ENCODE measurements at places on chromosomes 5 and 9.

DNA sequence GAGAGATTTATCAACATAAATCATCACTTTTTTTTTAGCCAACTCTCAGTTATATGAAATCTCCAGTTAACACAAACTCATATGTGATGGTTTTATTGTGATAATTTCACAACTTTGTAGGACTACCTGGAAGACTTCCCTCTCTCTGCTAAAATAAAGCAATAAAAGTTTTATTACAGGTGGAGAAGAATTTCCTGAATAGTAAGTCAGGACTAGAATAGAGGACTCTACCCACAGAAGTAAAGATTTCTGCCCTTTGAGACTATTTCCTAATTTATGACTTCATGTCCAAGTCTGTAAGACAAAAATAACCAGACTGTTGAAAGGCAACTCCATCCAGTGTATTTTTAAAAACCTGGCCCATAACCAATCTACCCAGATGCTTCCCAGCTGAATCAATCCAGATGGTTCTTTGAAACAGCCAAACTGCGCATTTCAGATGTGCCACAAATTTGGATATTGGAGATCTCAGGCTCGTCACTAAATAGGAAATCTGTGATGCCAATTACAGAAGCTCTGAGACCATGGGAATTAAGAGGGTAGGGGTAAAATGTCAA lies 234.0 kb upstream of the NMUR2 start:
- DNase-seq, result no peak

GRCh38 chr5:172906888-172907287 lies 52.3 kb upstream of the RPL26L1 start:
- no peak for DNase-seq

DNA sequence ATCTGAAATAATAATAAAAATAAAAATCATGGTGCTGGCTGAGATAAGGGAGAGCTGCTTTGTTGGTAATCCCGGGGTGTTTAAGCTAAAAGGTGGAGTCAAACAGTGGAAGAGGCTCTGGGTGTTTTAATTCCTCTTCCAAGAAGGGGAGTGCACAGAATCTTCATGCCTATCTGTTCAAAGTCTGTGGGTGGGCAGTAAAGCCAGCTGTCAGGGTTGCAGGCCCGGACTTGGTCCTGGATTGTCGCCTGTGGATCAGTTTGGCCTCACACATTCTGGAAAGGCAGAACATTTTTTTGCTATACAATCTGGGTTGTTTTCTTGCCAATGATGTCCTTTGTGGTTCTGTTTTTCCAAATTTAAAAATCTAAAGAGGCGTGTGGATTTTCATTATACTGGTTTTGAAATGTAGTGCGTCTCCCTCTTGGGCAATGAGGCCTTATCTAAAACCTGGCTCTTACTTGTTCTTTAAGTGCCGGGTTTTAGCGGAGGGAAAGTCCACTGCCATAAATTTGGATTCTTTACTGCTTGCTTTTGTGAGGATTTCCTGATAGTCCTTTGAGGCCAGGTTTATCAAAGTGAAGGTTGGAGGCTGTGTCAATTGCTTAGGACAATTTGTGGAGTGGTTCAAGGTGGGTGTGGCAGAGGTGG lies 5.8 kb downstream of the ANKDD1B start:
- DNase-seq, result no peak

- no peak for DNase-seq
These were observed 9.5 kb downstream of the LPCAT1 start for GRCh38 chr5:1514027-1514818.

GRCh38 chr9:98080326-98080725 lies 23.8 kb downstream of the NANS start:
- DNase-seq, result no peak

- DNase-seq, result no peak
These were observed 81.9 kb downstream of the MAP1B start for GRCh38 chr5:72189146-72189545.

GRCh38 chr9:138044485-138045383 lies 167.2 kb downstream of the CACNA1B start:
- no peak for DNase-seq

DNA sequence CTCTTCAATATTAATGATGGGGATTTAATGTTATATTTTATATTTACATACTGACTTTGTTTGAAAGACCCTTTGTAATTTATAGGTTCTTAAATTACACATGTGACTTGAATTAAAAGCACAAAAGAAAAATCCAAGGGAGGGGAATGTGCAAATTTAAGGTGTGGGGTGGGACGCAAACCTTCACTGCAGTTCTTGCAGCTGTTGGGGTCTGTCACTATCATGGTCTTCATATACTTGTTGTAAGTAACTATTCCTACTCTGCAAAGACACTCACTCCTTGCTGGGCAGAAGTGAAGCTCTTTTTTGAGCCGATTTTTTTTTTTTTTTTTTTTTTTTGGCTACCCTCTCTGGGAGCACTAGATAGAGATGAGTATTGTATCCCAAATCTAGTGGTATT lies 505.3 kb downstream of the ARHGEF28 start:
- DNase-seq, result no peak

DNA sequence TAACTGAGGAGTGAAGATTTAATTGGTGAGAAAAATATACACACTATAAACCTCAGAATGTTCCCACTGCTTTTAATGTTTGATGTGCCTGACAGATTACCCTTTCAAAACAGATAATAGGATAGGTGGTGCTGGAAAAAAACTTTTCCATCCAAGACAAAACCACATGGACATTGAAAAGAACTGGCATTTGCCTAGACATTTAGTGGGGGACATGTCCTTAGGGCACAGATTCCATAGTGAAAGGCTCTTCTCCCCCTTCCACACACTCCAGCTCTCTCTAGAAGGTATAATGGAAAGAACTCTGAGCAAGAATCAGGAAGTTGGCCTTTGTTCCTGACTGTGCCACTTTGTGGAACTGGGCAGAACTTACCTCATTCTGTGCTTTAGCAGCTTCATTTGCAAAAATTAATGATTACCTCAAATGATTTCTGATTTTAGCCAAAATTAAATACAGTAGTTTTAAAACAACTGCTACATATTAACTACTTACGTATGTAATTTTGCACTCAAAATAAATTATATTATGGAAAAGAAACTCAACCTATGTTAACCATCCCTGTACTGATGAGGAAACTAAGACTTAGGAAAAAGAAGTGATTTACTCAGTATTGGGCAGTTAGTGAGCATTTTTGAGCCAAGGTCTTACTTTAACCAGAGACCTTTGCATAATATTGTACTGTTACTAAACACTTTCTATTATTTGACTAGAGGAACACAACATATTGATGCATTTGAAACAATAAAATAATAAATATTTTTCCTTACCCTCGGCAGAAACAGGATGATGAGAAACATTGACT lies 43.3 kb downstream of the TMC1 start:
- no peak for DNase-seq

- no peak for DNase-seq
These were observed 86.3 kb upstream of the IFNK start for GRCh38 chr9:27437652-27438373.

DNA sequence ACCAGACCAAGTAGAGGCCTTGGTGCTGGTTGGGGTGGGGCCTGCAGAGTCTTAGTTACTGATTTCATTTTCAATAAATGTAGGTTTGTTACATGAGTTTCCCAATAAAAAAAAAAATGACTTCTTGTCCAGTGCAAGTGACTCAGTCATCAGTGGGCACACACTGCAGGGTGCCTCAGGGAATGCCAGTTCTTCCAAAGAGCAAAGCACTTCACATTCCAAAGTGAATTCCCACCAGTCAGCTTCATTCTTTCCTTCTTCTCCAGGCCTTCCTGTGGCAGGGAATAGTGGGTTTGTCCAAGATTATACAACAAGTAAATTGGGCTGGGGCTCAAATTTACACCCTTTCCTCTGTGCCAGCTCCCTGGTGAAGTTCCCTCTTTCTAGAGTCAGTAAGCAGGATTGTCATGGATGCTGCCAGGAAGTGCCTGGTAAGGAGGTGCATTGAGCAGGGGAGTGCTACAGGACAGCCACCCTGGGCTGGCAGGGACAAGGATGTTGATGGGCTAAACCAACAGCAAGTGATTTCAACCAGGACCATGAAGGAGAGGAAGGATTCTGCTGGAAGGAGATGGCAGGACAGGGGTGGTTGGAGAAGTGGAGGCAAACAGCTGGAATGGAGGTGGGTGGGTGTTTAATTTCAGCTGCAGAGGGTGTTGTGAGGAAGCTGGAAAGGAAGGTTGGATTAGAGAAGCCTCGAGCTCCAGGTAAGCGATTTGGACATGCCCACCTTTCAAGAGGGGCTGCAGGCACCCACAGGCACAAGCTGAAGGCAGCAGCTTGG lies 3.7 kb upstream of the B4GALT7 start:
- no peak for DNase-seq

- no peak for DNase-seq
These were observed 160.3 kb downstream of the HSD17B3 start for GRCh38 chr9:96141666-96142065.

DNA sequence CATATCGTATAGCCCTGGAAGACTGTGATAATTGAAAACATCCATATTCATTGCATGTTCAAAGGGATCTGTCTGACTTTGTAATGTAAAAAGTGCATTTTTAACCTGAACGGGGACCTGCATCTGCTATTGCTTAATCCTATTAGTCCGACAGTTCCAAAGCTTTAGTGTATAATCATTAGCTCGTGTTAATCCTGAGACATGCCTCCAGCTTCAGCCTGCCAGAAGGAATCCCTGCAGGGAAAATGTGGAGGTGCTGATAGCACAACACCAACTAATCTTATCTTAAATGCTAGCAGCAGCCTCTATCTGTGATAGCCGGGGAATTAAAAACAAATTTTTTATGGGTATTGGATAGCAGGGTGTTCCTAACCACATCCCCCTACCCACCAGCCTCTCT lies 495.2 kb downstream of the TLE4 start:
- no peak for DNase-seq

DNA sequence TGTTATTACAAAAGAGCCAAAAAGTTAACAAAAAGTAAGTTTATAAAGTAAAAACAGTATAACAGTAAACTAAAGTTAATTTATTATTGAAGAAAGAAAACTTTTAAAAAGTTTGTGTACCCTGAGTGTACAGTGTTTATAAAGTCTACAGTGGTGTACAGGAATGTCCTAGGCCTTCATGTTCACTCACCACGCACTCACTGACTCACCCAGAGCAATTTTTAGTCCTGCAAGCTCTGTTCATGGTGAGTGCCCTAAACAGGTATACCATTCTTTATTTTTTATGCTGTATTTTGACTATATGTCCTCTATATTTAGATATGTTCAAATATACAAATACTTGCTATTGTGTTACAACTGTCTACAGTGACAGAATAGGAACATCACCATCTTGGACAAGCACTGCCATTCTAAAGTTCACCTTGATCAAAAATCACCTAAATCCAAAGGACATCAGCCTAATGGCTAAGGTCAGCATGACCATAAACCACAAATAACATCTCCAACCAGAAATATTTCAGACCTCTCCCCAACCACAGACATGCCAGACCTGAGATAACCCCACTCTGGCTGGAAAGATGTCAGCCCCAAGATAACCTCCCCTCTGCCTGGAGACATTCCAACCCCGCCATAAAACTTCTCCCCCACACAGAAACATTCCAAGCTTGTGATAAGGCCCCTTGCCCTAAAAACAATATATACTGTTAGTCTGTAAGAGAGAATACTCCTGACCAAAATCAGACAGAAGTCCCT lies 56.1 kb downstream of the AGXT2 start:
- DNase-seq, result no peak

DNA sequence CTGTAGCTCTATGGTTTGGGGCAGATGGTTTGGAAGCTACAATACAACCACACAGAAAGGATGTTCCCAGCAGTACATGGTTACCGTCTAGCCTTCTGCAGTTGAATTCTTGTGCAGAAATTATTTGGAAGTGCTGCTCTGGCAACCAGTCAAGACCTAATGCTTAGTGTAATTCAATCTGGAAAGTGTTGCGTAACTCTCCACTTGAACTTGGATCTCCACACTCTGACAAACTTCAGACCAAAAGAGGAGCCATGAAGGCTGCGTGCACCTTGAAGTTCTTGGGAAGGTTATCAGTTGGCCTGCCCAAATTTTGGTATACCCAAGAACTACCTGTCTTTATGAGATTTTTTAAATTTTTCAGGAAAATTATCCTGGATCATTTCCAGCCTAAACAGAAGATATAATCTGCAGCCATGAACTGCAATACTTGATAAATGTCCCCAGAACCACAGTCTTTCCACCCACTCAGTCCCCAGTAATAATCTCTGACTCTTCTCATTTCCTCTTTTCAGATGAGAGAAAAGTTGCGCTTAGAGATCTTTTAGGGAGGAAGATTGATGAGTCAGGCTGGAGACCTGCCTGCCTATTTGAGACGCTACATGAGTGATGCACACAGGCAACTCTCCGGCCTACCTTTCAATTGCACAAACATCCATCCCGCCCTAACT lies 159.9 kb downstream of the FANCC start:
- no peak for DNase-seq

- no peak for DNase-seq
These were observed 338.8 kb upstream of the ATP10B start for GRCh38 chr5:161190778-161191177.

DNA sequence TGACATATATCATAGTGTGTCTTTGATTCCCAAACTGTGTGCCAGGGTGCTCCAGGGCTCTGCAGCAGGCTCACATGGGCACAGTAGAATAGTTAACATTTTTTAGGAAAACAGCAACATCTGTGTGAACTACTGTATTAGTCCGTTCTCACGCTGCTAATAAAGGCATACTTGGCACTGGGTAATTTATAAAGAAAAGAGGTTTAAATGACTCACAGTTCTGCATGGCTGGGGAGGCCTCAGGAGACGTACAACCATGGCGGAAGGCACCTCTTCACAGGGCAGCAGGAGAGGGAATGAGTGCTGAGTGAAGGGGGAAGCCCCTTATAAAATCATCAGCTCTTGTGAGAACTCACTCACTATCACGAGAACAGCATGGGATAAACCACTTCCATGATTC lies 82.7 kb downstream of the EGFLAM start:
- no peak for DNase-seq

DNA sequence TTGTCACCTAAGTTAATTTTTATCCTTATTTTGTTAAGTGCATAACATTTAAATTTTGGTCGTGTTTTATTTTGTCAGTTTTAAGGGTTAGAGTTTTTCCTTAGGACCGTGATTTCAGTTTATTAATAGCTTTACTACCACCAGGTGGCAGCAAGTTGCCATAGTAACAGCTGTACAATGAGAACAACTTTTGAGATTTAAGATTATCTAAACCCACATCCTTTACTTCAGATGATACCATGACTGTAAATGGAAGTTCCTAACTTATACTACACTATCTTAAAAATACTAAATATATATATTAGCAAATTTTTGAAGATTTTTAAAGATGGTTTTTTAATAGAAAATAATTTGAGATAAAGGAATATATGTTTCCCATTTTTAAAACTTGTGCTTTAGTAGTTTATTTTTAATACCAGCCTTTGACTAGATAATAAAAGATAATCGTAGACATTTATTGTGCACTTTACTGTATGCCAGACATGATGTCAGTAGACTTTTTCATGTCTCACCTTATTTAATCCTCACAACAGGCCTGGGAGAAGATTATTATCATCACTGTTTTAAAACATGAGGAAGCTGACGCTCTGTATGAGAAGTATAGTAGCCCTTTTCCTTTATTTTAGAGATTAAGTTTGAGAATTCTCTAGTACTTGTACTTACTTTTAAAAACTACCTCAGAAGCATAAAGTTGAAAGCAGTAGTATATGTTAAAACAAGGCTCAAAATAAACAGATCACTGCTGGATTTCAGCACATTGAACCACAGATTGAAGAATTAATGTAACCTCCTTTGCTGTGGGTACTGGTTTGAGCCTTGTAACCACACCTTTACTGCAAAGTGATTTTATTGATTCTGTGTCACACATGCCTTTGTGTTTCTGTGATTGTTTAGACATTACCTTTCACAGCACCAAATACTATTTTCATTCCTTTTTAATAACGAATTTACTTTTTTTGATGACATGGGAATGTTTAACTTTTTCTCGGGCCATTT lies 27.5 kb downstream of the SREK1 start:
- peak; percentile 38 for DNase-seq

Data from activated CD8-positive, alpha-beta memory T cell treated with anti-CD3 and anti-CD28 coated beads for 4 hours (primary cell).